CD4-positive, alpha-beta T cell treated with Interferon alpha-2 for 1 hour (primary cell): ENCODE measurements at places on chromosomes 6 and 20.

DNA sequence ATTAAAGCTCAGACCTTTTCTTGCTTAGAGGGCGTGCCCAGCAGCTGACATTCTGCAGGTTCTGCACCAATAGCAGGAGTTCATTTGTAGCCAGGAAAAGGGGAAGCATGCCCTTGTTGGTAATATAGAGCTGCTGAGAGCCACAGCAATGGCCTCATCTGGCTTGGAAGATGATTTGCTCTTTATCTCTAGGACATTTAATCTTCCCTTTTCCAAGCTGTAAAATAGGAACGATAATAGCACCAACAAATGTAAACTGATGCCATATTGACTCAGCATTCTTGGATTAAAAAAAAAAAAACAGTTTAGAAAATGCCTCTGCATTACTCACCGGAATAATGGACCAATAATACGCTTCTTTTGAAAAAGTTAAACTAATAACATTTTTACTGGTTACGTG is 93.4 kb upstream of the SLC2A12 start:
- no peak for DNase-seq

- peak; percentile 95 for DNase-seq
These were observed 1.3 kb downstream of the TAPBP start for GRCh38 chr6:33312361-33313104.

- no peak for DNase-seq
These were observed 56.6 kb upstream of the ERVFRD-1 start for GRCh38 chr6:11168091-11168635.

- DNase-seq, result no peak
These were observed 528.2 kb upstream of the MARCKS start for GRCh38 chr6:113328886-113329381.

GRCh38 chr20:51003753-51004152 is 19.2 kb downstream of the KCNG1 start:
- DNase-seq, result no peak

DNA sequence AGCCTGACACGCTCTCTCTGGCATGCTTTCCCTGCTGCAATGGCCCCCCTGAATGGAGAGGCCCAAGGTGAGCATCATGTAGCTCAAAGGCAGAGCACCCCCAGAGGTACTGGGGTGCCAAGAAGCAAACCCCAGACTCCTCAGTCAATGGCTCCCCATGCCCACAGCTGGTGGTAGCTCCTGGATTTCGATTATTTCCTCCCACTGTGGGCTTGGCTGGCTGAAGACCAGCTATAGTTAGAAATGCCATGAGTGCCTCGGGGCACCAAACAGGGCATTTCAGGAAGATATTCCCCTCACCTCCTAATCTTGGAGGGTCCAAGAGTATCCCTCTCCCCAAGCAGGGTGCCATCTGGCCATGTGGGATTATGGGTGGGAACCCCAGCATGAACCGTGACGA is 16.8 kb downstream of the MAP1LC3A start:
- DNase-seq, result no peak
